ENCODE measurements at places on chromosomes 2 and 18. TPM values are rescaled to one million over a fixed set of nuclear protein-coding genes. Genes with fewer than 3 reads are reported as not detected.
A peak's percentile ranks its signal among the peaks of the same experiment; 100 is the strongest.

STARD6 gene
- total RNA-seq, result not detected

DNA sequence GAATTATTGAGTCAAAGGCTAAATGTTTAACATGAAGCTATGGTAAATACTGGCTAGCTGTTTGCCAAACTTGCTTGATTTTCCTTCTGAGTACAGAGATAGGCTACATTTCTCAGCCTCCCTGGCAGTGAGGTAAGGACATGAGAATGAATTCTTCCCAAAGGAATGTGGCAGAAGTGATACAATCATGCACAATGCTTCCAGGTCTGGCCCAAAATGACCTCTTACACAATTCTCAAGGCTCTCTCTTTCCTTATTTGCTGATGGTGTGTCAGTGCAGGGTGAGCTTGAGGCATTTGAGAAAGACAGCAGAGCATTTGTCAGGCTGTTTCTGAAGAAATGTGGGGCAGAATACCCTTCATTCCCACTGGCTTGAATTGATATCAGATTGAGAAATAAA is 95.6 kb upstream of the NABP1 start:
- peak; percentile 22 for DNase-seq

DNA sequence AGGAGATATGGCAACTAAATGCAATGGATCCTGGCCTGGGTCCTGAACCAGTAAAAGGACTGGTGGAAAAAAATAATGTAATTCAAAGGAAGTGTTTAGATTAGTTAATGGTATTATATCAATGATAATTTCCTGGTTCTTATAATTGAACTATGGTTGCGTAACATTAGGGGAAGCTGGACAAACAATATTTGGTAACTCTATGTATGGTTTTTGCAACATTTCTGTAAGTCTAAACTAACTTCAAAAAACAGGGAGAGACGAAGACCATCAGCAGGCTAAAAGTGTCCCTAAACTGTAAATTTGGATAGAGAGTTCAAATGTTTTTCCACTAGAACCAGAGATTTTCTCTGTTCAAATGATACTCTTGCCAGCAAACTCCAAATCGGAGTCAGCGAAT is 36.9 kb downstream of the KLF7 start:
- DNase-seq, result no peak

DNA sequence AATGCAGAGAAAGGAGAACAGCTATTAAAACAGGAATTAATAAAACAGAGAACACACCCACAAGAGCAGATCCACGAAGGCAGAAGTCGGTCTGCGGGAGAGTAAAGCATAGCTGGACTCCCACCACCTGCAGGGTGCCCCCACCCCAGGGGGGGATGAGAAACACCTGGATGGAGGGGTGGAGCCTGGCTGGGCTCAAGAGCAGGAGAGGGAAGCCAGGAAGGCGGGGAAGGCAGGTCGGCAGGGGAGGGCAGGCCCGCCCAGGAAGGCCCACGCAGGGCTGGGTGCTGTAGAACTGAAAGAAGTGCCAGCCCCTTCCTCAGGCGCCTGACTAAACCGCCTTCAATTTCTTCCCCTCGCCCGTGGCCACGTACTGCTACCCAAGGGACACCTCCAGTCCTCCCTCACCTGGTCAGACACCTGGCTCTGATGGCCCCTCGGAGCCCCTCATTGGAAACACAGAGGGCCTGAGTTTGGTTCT is 175.4 kb downstream of the HDAC4 start:
- no peak for DNase-seq

GRCh38 chr2:239630618-239631286 is 229.9 kb upstream of the HDAC4 start:
- DNase-seq, result no peak

- DNase-seq, result no peak
Measured at GRCh38 chr2:105640246-105640645, 104.5 kb upstream of the NCK2 start.

IL1R1 gene
- 8.7 TPM for total RNA-seq

GPR35 gene
- 49.4 TPM for total RNA-seq

G6PC2 gene
- total RNA-seq, result not detected

IL36RN gene
- 0.12 TPM for total RNA-seq

KIAA2012 gene
- total RNA-seq, result 0.17 TPM

DNA sequence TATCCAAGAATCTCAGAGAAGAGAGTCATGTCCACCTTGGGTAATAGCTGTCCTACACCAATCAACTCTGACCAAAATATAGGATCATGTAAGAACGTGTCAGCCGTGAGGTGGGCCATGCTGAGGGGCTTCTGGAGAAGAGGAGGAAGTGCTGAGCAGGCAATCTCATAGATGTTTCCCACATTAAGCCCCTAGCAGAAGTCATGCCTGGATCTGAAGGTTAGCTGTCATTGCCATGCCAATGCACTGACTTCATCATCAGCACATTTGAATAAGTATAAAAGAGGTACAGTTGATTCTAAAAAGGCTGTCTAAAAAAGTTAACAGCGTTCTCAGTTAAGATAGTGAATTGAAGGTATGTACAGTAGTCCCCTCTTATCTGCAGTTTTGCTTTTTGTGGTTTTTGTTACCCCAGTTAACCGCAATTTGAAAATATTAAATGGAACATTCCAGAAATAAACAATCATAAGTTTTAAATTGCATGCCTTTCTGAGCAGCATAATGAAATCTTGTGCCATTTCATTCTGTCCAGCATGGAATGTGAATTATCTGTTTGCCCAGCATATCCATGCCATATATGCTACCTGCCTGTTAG is 67.2 kb upstream of the TMEM17 start:
- no peak for DNase-seq

TMEM198 gene
- 5.9 TPM for total RNA-seq

GLI2 gene
- total RNA-seq, result 1.4 TPM

GRCh38 chr2:222404151-222404905 is 20.0 kb upstream of the SGPP2 start:
- no peak for DNase-seq

ATOH8 gene
- 0.47 TPM for total RNA-seq

- DNase-seq, result no peak
Measured at GRCh38 chr2:43267381-43267780, 41.0 kb upstream of the ZFP36L2 start.

DNA sequence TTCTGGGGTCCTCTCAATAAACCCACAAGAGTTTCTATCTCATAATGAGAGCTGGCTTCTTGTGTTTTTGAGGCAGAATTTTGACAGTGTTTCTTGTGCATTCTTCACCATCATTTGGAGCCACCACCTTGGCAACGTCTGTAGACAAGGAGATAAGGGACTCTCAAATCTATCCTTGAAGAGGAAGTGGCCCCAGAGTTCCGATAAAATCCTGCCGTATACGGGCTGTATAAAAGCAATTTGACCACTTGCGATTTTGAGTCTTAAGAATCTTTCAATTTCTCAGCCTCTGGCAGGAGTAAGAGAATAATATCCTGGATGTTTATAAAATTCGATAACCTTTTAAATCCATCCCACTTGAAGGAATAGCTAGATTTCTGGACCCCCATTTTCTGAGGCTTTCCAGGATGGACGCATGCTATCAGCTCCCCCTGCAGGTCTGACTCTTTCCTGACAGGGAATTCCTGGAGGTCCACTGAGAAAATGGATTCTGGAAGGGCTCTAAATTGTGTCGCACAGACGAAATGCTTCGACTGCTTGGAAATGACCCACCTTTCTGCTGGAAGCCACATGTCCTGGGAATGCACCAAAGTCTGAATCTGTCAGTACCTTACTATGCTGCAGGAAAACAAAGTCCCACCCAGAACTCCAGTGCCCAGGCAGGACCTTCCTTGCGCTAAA is 54.1 kb downstream of the E2F6 start:
- peak; percentile 70 for DNase-seq

GRCh38 chr2:224369028-224369632 is 32.8 kb downstream of the FAM124B start:
- DNase-seq, result peak; percentile 26

GRCh38 chr18:35408843-35409261 is 31.7 kb upstream of the ZNF396 start:
- DNase-seq, result peak; percentile 74

GRCh38 chr2:197152451-197153228 is 157.9 kb downstream of the ANKRD44 start:
- no peak for DNase-seq

FAM210A gene
- total RNA-seq, result 20.8 TPM

INPP5D gene
- total RNA-seq, result not detected

DNA sequence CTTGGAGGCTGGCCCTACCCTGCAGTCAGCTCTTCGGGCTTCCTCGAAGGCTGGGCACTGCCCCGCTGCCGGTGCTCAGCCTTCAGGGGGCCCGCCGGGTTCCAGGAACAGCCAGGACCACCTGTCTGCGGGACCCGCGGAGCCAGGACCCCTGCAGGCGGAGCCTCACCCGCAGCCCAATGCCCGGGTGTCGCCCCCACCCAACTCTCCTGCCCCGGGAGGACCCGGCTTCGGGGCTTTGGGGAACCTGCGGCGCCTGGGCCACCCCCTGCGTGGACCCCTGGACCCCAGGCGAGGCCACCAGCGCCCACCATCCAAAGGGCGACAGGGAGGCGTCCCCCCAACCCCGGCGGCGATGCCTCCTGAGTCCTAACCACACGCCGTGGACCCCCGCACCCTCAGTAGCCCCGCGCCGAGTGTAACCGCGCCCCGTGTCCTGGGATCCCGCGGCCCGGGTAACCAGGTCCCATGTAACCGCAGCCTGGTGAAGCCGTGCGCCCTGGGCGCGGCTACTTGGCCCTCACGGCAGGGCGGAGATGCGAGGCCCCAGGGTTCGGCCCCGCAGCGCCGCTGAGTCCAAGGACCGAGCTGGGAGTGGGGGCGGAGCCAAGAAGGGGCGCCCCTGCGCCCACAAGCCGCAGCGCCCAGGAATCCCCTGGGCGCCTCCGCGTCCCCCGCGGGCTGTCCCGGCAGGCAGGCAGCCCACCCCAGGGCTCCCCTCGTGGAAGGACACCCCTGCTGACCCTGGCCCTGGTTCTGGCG is 11.0 kb upstream of the UBE2F start:
- DNase-seq, result no peak

Measured in Calu3 (cell line).